ENCODE measurements at places on chromosomes 13 and 19.
A peak's percentile ranks its signal among the peaks of the same experiment; 100 is the strongest.

- DNase-seq = no peak
These were observed 20.6 kb upstream of the METTL21C start for GRCh38 chr13:102715447-102715846.

DNA sequence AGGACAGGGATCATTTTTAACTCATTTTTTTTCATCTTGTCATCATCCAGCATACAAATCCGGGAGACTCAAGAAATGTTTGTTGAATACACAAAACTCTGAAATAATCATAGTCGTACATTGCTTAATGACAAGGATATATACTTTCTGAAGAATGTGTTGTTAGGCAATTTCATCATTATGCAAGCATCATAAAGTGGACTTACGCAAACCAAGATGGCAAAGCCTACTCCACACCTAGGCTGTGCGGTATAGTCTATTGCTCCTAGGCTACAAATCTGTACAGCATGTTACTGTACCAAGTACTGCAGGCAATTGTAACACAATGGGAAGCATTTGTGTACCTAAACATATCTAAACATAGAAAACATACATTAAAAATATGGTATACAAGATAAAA lies 264.1 kb downstream of the TSHZ3 start:
- no peak for DNase-seq

- peak; percentile 43 for DNase-seq
These were observed 58.7 kb upstream of the PABPC3 start for GRCh38 chr13:25037057-25037813.

DNA sequence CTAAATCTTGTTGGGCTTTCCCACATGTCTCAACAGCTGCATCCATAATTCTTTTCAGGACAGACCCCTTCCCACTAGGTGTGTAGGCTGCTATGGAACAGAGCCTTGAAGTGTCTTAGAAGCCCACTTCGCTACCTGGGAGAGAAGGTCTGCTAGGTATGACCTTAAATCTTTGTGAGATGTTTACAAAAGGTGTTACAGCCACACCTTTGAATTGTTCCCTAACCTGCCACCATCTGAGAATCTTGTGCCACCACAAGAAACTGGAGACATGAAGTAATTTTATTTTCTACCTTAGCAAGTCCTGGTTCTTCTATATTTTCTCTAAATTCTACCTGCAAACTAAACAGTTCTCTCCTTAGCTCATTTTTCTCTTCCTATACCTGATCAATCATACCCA lies 67.4 kb upstream of the IL17D start:
- DNase-seq = no peak

DNA sequence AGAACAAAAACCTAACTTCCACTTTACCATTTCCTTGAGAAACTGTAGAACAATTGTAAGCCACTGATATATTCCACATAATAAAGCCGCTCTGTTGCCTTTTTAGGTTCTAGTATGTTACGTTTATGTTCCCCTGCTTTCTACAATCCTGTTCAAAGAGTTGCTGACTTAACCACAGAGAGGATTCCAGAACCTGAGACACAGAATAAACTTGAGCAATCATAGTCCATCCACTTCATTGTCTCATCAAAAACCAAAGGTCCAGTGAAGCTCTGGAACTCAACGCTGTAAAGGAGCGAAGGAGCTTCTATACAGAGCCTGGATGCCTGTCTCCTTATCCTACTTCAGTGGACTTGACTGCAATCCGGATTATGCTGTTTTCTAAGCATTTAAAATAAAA lies 4.6 kb downstream of the STARD13 start:
- DNase-seq = no peak

- DNase-seq = peak; percentile 81
These were observed at the start of gene ATP5F1D for GRCh38 chr19:1241417-1242095. ATP5F1D (plus strand) TSS chr19:1241751; CDS start chr19:1241851, 100 bp downstream.

DNA sequence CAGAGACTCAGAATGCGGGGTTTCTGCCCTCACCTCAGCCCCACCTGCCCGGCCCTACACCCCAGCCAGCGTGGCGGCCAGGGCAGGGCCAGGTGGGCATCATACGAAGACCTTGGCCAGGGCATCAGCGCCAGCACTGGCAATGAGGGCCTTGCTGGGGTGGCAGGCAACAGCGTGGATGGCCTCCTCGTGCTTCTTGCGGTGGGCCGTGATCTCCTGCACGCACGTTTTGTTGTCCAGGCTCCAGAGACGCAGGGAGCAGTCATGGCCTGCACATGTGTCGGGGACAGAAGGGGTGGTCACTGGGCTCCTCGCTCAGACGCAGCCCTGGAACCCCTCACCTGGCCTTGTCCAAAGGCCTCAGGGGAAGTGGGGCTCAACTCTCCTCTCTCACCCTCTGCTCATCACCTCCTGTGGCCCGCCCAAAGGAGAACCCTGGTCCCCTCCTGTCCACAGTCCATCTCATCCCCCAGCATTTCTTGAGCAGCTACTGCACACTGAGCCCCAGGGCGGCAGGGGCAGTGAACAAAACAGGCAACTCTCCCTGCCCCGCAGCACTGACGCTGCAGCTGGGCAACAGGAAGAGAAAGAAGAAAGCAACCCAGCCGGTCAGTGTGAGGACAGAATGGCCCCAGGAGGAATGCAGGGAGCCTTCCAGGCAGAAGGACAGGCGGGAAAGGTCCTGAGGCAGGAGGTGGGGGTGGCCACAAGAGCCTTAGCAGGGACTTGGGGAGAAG lies 3.8 kb upstream of the PRKD2 start:
- DNase-seq = no peak

DNA sequence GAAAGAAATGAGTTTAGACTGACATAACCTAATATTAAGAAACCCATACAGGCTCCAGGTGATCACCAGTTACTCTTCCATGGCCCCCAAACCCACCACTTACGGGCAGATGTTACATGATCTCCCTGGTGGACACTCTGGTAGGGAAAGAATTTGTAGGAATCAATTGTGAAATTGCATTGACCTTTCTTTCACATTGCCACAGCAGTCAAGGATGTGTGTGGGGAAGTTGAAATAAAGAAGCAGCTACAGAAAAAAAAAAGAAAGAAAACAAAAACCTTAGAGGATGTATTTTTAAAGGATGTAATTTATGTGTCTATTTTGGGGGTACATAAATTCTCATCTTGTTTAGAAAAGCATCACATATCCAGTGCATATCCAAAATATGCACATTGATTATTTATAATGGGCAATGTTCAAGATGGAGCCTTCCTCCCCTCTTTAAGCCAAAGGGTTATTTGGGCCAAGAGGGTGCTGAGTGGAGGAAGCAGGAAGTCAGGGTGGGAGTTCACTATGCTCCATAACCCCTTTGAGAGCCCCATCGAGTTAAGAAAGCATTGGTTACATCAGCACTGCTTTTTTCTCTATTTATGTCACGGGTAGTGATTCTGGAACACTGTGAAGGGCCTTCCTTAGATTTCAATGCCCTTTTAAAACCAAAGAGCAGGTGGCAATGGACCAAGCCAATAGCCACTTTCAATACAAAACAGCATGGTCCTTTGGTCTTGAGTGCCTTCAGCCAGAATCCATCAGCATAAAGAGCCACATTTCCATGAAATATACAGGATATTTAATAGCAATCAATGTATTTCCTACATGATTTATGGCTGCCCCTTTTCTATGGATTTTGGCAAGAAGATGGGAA lies 169.6 kb downstream of the LACC1 start:
- no peak for DNase-seq

DNA sequence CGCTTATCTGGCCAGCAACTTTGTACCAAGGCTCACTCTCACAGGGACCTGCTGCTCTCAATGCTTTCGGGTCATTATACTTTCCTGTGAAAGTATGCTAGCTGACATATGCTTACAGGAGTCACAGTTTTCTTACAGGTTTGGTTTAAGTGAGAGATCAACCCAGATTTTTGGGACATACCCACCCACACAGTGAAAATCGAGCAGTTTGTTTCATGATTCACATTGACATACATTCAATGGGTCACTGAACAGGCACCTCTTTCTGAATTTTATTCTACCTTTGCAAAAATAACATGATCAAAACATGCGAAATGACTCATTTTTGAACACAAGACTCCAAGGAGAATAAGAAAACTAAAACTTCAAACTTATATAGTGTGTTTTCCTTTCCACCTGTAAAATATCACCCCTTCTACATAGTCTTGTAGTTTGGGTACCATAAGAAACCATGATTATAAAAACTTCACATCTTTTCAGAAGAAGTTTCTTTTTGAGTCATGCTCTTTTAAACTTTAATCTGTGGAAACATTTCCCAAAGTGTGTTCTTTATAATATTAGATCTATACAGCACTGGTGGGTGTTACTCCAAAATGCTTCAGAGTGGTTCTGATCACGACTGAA lies 44.3 kb upstream of the TEX29 start:
- no peak for DNase-seq

GRCh38 chr19:8028951-8029491 lies 23.5 kb upstream of the CCL25 start:
- DNase-seq = no peak

DNA sequence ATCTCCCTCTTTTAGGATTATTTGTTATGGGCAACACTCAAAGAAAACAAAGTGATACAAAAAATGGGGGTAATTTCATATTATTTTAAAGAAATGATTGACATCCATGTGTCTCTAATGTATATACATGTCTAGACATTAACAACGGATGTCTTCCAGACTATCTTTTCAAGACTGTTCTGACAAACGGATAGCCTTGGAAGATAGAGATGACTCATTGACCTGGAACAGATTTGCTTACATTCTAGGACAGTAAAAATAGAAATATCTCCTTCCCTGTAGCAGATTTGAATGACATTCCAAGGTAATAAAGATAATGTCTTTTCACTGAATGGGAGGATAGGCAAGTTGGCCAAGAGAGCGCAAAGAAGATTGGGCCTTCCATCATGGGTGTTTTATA lies 26.2 kb upstream of the SLITRK6 start:
- DNase-seq = no peak

GRCh38 chr19:8331263-8331845 lies 10.1 kb downstream of the RPS28 start:
- DNase-seq = no peak

DNA sequence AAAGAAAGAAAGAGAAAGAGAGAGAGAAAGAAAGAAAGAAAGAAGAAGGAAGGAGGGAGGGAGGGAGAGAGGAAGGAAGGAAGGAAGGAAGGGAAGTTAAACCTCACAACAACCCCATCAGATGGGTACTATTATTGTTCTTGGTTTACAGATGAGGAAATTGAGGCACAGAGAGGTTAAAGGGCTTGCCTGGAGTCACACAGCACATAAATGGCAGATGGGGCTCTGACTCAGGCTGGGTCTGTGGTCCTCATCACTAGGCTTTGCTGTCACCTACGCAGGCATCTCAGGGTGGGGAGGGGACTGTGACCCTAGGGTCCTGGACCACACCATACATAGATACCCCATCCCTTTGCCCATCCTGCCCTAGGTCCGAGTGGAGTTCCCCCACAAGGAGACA lies 36.3 kb downstream of the RDH8 start:
- no peak for DNase-seq

GRCh38 chr19:8001995-8002849 lies 3.2 kb downstream of the ELAVL1 start:
- peak; percentile 50 for DNase-seq

GRCh38 chr19:628168-628567 lies 5.2 kb downstream of the POLRMT start:
- DNase-seq = no peak

GRCh38 chr13:107375701-107376340 lies 807.9 kb upstream of the ARGLU1 start:
- no peak for DNase-seq

DNA sequence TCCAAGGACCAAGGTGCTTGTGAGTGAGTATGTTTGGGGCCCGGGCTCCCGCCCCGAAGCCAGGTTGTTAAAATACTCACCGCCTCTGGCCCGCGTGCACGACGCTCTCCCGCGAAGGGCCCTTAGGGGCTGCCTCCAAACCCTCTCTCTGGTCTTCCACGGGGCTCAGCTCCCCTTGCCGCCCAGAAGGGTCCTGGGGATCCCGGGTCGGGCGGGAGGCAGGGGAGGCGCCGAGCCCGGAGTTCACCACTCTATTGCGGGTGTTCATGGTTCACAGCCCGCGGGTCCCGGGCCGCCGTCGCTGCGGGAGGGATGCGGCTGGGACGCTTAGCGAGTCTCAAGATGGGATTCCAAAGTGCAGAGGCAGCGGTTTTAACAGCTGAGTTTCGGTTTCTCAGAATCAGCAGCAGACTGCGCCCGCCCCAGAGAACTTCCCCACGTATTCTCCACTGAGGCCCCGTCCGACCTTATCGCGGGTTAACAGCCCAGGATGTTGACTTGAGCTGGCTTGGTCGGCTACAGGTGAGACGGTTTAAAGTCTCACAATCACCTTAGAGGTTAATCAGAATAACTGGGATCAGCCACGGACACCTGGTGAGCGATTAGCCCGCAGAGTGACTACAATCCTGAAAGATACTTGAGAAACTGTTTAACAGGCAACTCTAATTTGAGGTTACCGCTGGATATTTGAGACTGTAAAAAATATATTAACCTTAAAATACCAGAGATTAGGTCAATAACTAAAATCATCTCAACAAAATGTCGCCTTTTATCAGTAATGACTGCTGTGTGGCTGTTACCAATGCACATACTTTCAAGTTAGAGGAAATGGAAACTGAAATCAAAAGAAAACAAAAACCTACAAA lies at the start of gene EPSTI1:
EPSTI1 (minus strand) TSS at position 344 of the 866 bp plus-strand sequence; CDS start at position 268, 76 bp downstream.
- peak; percentile 52 for DNase-seq

GRCh38 chr19:57599761-57600383 lies at the start of gene ZNF530:
ZNF530 (plus strand) TSS chr19:57599885; CDS start chr19:57604346, 4,461 bp downstream.
- DNase-seq = peak; percentile 80

GRCh38 chr19:47464675-47465419 lies 6.8 kb downstream of the SLC8A2 start:
- DNase-seq = no peak

GRCh38 chr19:953445-954271 lies 27.8 kb downstream of the ARID3A start:
- DNase-seq = no peak

DNA sequence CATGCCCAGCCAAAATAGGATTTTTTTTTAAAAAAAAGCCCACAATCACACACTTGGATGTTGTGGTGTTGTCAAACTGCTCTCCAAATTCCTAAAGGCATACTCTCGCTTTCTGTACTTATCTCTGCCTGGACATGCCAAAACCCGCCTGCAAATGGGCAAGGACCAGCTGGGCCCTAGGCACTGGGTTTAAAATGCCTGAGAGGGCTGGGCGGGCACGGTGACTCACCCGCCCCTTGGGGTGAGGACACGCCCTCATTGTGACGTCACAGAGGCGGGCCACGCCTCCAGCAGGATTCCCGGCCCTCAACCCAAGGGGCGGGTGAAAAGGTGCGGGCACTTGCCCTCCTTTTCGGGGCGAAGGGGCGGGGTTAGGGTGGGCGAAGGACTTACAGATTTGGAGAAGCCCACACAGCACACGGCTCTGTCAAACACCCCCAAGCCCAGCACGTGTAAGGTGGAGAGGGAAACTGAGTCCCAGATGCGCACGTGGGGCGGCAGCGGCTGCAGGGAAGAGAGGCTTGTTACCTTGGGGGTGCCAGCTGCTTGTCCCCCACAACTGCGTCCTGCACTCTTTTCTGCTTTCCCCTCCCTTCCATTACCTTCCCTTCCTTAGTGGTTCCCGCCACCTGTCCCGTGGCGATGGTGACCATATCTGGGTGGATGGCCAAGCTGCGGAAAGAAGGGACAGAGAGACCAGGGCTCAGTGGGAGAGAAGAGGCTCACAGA lies 6.6 kb downstream of the EML2 start:
- no peak for DNase-seq

Measured in activated CD4-positive, alpha-beta T cell treated with anti-CD3 and anti-CD28 coated beads, Interleukin-2, amount 50 U/mL, for 24 hours (primary cell).